ENCODE measurements at places on chromosomes 7 and 10. TPM values are rescaled to one million over a fixed set of nuclear protein-coding genes. Genes with fewer than 3 reads are reported as not detected.

DNA sequence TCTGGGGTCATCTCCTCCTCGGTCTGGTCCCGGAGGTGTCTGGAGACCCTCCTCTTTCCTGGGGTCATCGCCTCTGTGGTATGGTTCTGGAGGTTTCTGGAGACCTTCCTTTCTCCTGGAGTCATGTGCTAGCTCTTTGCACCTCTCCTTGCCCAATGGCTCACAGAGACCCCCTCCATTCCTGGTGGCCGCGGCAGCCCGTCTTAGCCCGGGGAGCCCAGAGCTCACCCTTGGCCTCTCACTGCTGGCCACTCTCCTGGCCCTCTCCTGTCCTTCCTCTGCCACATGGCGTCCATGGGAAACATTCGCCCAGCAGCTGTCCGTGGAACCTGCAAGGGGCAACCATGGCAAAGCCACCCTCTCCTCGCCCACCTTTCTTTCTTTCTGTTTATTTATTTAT lies 20.2 kb upstream of the FOXL3 start:
- DNase-seq, result no peak

Gene PPP1R3A
- total RNA-seq, result 0.35 TPM

Gene SPAM1
- not detected for total RNA-seq

Gene THSD7A
- total RNA-seq, result 6.1 TPM

DNA sequence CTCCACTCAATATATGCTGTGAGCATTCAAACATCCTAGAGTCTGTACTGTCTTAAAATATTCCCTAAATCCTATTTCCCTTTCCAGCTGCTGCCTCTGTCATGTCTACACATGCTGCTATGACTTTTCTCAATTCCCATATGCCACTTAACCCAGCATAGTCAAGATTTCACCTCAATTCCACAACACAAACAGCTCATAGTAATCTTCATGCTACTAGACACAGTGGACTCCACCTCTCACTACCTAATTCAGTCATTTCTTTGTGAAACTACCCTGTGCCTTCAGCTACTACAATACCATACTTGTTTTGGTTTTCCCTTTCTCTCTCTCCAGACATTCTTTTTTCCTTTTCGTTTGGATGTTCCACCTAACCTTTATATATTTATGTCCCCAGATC lies 45.5 kb downstream of the GSAP start:
- DNase-seq, result no peak

GRCh38 chr7:81662531-81662930 lies 107.3 kb downstream of the HGF start:
- DNase-seq, result no peak

DNA sequence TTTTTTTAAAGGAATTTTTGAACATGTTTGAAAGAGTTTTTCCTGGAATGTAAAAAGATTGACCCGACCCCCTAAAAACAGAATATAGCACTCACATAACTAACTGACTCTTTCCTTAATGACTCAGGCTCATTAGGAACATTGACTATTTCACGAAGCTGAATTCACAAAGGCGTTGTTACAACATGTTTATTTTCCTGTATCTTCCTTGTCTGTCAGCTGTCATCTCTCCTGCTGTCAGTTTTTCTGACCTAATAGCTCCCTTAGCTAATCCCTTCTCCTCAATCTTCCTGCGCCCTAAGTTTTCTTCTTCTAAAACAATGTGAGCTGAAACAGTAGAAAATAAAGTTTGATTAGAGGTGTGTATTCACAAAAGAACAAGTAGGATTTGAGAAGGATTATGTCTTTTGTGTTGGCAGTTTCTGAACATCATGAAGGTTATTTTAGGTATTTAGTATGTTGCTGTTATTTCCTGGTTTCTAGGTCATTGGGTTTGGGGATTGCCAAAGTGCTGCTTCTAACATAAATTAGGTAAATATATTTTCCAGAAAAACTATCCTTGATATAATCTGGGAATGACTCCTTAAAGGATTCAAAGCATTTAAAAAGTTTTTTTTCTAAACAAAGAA lies 4.6 kb upstream of the MDFIC start:
- no peak for DNase-seq

DNA sequence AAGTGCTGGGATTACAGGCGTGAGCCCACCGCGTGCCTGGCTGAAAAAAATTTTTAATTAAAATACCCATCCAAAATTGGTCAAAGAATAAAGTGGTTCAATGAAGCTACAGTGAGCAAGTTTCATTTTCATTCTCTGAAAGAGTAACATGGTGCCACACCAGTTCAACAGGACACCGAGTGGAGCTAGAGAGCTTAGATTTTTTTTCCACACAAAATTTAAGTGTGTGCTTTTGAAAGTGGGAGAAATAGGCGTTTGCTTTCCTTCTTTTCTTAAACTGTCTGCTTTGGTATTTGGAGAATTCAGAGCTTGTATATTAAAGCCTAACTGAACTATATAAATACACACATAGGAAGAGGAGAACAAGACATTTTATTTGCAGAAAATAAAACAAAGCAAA lies 43.4 kb downstream of the BPGM start:
- no peak for DNase-seq

Gene TFEC
- total RNA-seq, result 8.4 TPM

- no peak for DNase-seq
These were observed 9.3 kb downstream of the ZNF212 start for GRCh38 chr7:149248777-149249176.

DNA sequence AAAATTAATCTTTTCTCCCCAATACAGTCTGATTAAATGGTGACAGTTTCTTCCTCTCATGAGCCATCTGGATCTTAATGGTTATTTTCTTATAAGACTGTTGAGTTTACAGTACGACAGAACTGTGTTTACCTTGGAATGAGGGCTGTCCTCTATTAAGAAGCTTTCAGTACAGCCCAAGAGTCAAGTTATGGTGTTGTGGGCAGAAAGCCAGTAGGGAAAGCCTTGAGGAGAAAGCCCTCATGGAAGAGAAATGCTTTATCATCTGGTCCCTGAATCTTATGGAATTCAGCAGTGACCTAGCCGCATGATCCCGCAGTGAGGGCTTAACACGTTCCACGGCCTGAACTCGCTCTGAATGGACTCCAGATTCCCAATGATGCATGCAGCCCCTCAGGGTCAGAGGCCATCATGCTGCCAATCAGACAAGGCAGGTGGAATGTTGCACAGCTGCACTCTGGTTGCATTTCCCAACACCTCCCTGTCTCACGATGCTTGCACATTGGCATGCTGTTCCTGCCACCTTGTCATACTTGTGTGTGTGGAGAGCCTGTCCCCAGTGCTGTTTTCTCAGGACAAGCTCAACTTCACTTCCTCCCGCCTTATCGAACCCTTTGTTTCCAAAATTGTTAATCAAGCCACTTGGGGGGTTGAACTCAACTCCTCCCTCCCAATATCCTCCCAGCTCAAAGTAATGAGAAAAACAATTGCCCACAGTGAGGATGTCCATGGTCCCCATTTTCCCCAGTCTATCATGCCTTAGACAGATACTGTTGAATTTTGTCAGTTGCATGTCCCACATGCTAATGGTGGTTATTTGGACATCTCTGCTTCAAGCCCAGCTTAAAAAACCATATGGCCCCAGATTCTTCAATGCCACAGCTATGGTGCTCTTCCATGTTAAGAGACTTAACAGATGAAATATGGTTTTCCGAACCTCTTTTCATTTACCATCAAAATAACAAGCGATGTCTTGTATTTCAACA lies 211.1 kb upstream of the TCF7L2 start:
- no peak for DNase-seq

Gene IGFBP1
- total RNA-seq, result not detected

DNA sequence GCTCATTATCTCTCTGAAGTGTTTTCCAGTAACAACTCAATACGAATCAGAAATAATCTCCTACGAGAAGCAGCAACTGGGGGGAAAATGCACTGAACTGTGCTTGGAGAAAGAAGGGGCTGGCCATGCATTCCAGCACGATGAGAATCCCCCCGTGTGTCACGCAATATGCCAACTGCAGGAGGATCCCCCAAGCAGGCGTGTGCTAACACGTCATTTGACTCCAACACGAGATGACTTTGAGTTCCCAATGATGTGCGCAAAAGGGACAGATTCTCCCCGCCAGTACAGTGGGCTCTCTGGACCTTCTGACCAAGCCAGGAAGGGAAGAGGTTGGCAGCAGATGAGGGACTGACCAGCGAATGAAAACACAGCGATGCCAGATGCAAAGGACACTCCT lies 105.5 kb downstream of the KCNMA1 start:
- no peak for DNase-seq

Gene PAPOLB
- 0.68 TPM for total RNA-seq

Gene ABCA13
- not detected for total RNA-seq

- no peak for DNase-seq
These were observed 78.7 kb upstream of the AGBL3 start for GRCh38 chr7:134907639-134908038.

Gene CTAGE15
- not detected for total RNA-seq

GRCh38 chr10:44307691-44308090 lies 77.2 kb downstream of the CXCL12 start:
- no peak for DNase-seq

GRCh38 chr7:47089068-47089417 lies 492.9 kb downstream of the TNS3 start:
- DNase-seq, result no peak

Gene HMX2
- total RNA-seq, result not detected

DNA sequence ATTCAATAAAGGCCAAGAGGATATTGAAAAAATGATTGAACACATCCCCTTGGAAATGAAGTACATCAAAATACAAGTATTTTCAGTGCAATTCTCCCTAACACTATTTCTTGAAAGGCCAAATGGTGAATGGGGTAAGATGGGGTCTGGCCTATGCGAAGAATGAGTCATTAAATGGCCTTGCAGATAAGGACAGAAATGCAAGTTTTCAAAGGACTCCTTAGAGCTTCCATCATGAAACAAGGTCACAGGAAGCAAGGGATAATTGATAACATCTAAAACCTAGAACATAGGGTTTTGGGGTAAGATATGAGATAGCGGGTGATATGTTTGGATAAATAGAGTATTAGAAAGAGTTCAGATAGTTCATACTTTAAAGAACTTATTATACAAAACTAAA lies 109.3 kb upstream of the ABCB5 start:
- no peak for DNase-seq

- DNase-seq, result no peak
These were observed 30.3 kb downstream of the ZNF775 start for GRCh38 chr7:150409300-150410030.

GRCh38 chr7:25093268-25093826 lies 31.7 kb downstream of the CYCS start:
- DNase-seq, result no peak

DNA sequence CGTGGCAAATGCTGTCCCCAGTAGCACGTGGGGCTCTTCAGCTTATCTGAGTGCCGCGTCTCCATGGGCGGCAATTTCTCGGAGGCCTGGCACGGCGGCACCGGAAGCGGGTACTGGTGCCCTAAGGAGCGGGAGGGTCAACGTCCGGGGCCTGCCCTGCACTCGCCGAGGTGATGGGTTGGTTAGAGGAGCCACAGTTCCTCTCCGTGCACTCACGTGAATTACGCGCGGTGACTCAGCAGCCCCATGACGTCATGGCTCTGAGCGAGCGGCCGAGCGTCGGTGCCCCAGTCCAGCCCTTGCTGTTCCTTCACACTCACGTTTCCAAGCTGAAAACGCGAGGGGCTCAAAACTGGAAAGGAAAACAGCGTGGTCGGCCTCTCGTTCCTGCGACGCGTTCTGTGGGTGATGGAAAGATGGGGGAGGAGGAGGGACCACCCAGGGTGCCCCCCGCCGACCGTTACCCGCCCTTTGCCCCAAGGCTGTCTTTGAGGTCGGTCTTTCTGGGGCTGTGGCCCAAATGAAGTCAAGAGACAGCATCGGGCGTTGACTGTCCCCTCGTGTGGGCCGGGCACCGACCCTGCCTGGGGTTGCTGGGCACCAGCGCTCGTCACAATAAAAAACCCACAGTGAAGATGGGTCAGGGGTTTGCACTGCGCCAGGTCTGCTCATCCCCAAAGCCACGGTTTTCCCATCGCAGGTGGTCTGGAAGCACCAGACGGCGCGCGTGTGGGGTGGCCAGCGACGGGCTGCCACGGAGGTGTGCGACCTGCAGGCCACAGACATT lies 70.4 kb upstream of the CFAP46 start:
- DNase-seq, result no peak

Gene SLC29A4
- 0.14 TPM for total RNA-seq

DNA sequence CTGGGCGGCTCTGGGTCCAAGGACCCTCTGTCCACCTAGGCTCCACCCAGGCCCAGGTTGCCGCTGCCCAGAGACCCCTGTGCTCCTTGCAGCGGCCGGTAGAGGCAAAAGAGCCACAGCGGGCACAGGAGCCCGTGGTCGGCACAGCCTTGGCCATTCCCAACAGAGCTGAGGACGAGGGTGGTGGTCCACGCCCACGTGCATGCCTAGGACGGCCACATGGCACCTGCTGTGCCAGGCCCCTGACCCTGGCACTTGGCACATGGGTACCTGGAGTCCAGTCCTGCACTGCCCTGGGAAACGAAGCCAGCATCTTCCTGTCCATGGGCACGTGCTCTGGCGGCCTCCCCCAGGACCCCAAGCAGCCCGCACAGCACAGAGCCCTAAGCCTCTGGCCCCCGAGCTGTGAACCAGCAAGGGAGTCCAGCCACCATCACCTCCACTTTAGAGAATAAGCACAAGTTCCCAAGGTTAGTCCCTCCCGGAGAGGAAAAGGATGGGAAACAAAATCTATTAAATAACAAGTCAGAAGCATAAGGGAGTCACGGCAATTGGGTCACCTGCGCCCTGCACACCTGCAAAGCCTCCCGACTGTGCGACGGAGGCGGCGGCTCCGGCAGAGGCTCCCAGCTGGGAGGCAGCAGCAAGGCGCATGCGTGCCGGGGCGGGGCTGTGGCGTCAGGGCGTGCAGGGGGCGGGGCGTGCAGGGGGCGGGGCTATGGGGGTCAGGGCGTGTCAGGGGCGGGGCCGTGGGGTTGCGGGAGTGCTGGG lies 59.1 kb downstream of the STK32C start:
- no peak for DNase-seq

Gene C1QL3
- total RNA-seq, result not detected

GRCh38 chr10:124921261-124921660 lies 20.7 kb upstream of the ZRANB1 start:
- no peak for DNase-seq

DNA sequence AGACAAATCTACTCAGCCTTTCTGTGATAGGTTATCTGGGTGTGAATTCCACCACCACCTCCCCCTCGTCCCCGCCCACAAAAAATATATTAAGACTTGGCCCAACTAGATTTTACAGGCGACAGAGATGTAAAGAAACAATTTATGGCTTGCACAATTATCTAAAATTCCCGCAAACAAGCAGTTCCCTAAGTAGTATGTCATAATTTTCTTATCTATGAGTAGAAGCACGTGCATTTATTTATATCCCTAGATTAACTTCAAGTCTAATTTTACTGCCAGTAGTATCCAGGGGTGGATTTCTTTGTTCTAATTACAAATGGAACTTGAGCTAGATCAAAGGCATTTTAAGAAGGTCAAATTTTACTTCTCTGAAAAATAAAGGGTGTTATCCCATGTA lies 1.7 kb downstream of the TSPAN12 start:
- DNase-seq, result no peak

GRCh38 chr7:150979713-150980390 lies 1.7 kb upstream of the KCNH2 start:
- DNase-seq, result no peak

DNA sequence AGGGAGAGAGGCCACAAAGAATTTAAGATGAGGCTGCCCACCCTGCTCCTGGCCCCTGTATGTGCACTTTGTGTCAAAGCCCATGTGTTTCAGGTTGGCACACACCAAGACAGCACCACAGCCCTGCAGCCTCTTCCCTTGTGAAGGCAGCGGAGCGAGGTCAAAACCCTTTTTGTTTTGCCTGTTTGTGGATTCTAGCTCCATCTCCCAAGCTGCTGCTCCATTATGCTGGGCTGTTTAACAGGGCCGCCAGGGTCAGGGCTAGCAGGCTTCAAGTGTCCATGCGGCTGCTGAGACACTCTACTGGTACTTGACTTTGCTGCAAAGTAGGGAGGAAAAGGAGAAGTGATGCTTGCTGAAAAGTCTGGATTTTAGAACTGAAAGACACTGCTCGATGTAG lies 142.3 kb upstream of the EFCAB10 start:
- DNase-seq, result no peak
